ENCODE measurements at places on chromosomes 12 and 14.

- DNase-seq = no peak
Measured at GRCh38 chr14:23375527-23376251, 1.2 kb upstream of the CMTM5 start.

DNA sequence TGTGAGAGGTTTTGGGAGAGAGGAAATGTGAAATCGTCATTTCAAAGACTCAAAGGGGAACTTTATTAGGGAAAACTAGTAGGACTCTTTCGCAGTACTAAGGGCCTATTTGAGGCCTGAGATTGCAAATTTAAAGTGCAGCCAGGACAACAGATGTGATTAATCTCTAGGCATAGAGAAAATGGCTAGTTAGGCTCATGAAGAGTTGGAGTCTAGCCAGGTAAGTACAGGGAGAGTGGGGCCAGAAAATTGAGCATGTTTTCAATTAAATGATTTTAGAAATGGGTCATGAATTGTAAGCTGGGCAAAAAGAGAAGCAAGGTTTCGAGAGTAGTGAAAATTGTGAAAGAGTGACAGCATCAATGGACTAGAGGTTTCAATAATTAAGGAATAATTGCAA is 91.9 kb upstream of the LMNTD1 start:
- no peak for DNase-seq

DNA sequence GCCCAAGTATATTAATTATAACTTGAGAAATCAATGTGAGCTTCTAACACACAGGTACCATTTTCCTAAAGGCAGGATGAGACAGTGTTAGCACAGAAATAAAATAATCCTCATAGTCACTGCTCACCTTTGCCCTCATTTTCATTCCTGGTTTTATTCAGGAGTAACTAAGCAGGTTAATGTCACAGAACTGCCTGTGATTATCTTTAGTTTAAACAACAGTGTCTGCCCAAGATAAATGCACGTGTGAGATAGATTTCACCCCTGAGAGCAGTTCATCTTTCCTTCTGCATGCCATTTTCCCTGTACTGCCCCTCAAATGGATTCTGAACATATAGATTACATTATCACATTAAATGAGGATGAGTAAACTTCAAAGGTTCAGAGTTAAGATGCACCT is 250.7 kb downstream of the RMST start:
- no peak for DNase-seq

DNA sequence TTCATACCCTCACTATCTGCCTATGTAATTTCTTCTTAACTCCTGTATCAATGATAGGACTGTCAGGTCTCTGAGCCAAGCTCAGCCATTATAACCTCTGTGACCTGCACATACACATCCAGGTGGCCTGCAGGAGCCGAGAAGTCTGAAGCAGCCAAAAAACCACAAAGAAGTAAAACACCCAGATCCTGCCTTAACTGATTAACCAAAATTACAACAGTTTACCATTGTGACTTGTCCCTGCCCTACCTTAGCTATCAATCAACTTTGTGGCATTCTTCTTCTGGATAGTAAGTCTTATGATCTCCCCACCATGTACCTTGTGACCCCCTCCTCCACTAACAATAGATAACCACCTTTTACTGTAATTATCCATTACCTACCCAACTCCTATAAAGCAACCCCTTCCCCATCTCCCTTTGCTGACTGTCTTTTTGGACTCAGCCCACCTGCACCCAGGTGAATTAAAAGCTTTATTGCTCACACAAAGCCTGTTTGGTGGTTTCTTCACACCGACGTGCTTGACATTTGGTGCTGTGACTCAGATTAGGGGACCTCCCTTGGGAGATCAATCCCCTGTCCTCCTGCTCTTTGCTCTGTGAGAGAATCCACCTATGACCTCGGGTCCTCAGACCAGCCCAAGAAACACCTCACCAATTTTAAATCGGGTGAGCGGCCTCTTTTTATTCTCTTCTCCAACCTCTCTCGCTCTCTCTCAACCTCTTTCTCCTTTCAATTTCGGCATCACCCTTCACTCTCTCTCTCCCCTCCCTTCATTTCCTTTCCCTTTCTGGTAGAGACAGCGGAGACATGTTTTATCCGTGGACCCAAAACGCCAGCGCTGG is 11.5 kb upstream of the LGMN start:
- DNase-seq = no peak

DNA sequence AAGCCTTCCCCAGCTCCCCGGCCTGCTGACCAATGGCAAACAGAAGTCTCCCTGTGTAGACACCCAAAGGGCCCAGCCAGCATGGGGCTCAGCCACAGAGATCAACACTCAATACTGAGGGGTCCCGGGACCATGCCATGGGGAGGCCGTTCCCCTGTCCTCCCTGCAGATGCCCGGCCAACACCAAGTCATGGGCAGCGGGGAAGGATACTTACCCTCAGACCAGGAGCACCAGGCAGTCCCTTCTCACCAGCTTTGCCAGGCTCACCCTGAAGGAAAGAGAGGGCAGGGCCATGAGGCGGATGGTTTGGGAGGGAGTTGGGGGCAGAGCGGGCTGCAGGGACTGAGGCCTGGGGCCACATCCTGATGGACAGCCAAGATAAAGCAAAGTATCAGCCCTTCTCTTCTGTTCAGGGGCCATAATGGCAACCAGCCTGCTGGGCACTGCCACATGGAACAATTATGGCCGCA is 19.9 kb downstream of the COL2A1 start:
- DNase-seq = no peak

DNA sequence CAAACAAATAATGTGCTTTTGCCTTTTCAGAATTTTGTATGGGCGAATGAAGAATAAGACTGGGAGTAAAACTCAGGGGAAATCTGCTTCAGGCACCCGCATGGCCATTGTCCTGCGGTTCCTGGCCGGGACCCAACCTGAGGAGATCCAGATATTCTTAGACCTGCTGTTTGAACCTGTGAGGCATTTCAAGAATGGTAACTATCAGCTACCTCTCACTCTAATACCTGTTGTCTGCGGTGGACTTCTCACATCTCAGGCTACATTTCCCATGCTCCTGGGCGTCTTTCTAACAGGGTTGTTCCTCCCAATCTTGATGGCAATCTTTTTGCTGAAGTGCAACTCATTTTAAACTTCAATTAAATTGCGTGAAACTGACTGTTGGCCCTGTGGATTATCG is 47.1 kb downstream of the UTP20 start:
- DNase-seq = no peak

DNA sequence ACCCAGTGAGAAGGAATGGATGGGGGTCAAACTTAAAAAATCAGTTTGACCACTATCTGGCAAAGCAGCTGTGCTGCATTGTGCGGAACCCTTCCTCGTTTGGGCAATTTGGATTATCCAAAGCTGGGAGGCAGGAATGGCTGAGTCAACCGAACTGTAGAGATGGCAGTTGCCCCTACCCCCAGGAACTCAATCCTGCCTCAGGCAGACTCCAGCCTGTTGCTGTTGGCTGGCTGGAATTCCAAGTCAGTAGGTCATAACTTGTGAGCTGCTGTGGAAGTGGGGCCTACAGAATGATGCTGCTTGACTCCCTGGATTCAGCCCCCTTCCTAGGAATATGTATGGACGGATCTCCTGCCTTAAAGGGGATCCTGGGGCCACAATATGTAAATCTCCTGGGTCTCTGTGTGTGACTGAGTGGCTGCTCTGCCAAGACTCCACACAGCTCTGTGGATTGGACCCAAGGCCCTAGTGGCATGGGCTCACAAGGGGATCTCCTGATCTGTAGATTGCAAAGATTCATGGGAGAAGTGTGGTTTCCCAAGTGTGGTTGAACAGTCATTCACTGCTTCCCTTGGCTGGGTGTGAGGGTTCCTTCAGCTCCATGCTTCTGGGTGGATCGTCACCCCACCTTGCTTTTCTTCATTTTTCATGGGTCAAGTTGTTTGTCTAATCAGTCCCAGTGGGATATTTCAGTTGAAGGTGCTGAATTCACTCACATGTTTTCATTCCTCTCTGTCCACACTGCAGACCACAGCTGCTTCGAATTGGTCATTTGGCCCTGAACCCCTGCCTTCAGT is 19.2 kb downstream of the LUM start:
- no peak for DNase-seq

GRCh38 chr12:71725011-71725410 is 29.7 kb upstream of the RAB21 start:
- DNase-seq = no peak

DNA sequence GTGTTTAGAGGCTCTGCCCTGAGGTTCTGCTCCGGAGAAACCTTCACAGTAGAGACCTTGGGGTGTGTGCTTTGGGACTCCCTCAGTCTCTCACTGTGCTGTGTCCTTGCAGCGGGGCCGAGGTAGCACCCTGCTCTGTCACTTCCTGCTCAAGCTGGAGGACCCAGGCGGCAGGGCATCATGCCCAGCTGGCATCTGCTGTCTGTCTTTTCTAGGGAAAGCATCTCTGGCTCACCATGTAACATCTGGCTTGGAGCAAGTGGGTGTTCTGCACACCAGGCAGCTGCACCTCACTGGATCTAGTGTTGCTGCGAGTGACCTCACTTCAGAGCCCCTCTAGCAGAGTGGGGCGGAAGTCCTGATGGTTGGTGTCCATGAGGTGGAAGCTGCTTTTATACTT is 124.5 kb downstream of the ESRRB start:
- DNase-seq = no peak

- DNase-seq = no peak
Measured at GRCh38 chr12:3542911-3543310, 51.9 kb downstream of the PRMT8 start.

All from left hindlimb (tissue), 1 donor.